ENCODE measurements at places on chromosomes 13 and 19.
A peak's percentile ranks its signal among the peaks of the same experiment; 100 is the strongest.

DNA sequence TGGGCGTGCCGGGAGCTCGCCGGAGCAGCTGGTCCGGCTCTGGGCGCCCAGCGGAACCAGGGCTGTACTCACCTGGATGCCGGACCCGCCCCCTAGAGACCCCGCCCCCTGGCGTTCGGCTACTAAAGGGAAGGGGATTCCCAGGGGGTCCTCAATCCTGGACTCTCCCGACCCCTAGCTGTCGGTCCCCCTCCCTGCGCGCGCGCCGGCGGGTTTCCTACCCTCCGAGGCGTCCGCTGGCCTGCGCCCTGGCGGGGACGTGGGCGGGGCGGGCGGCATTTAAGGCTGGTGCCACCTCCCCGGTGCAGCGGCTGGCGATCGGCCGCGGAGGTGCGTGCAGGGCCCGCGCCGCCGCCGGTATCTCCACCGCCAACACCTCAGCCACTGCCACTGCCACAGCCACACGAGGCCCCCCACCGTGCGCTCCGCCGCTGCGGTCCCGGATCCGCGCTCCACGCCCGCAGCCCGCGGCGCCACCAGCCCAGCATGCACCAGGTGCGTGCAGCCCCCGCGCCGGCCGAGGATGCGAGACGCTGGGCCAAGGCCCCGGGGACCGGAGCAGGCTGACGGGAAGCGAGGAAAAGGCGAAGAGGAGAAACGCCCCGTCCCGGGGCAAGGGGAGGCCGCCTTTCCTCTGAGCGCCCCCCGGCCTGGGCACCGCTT is at the start of gene ATP12A:
TSS of gene ATP12A (plus strand) at position 151 of the 663 bp plus-strand sequence. CDS start at position 487, 336 bp downstream.
- DNase-seq, result peak; percentile 15

DNA sequence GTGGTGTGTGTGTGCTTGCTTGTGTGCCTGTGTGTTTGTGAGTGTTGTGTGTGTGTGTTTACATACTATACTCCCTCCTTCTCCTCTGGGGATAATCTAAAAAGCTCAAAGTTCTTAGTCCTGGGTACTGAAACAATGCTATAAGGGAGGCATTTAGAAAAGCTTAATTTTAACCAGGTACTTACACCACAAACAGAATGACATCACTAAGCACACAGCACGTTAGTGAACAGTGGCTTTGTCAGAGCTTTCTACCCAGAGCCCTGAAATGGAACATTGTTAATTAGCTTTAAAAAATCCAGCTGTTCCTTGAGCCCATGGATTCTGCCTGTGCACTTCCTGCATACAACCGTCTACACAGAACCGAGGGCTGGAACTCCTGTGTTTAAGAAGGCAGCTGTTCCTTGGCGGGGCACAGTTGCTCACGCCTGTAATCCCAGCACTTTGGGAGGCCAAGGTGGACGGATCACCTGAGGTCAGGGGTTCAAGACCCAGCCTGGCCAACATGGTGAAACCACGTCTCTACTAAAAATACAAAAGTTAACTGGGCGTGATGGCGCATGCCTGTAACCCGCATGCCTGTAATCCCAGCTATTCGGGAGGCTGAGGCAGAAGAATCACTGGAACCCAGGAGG is 69.6 kb upstream of the RNF113B start:
- no peak for DNase-seq

- DNase-seq, result no peak
These were observed 294.7 kb downstream of the MYO16 start for GRCh38 chr13:108924134-108924533.

DNA sequence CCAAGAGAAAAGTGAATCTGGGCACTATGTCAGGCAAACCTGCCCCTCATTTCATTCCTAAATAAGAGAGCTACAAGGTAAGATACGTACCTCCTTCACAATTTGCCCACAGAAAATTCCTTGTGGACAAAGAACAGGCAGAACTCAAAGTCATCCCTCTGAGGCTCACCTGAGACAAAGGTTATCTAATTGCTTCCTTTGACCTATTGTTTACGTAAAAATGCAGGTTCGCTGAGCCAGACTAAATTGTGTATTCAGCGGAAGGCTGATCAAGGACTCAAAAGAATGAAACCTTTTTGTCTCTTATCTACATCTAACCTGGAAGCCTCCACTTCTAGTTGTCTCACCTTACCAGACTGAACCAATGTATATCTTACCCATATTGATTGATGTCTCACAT is 213.3 kb downstream of the POSTN start:
- no peak for DNase-seq

GRCh38 chr13:99774644-99775043 is 196.9 kb downstream of the ZIC5 start:
- DNase-seq, result no peak

GRCh38 chr19:46845959-46846459 is 4.6 kb downstream of the AP2S1 start:
- DNase-seq, result no peak

GRCh38 chr19:55609326-55609725 is 3.9 kb downstream of the ZNF865 start:
- DNase-seq, result no peak

GRCh38 chr13:93364166-93364565 is 137.6 kb downstream of the GPC6 start:
- DNase-seq, result no peak

- no peak for DNase-seq
These were observed 51.5 kb downstream of the PCCA start for GRCh38 chr13:100140441-100140840.

DNA sequence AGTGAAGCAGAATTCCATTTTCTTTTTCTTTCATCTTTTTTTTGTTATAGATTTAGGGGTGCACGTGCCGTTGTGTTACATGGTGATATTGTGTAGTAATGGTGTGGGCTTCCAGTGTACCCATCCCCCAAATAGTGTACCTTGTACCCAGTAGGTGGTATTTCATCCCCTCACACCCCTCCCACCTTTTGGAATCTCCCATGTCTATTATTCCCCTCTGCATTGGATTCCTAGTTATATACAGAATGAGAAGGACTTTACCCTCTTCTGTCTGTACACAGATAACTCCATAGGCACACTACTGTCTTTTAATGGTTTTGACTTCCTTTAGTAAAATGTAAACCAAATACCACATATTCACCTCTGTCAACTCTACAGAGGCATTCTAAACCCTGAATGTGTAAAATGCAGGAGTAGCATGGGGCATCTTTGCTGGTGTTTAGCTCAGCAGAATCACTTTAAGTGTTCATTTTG is 28.0 kb downstream of the FRY start:
- no peak for DNase-seq

DNA sequence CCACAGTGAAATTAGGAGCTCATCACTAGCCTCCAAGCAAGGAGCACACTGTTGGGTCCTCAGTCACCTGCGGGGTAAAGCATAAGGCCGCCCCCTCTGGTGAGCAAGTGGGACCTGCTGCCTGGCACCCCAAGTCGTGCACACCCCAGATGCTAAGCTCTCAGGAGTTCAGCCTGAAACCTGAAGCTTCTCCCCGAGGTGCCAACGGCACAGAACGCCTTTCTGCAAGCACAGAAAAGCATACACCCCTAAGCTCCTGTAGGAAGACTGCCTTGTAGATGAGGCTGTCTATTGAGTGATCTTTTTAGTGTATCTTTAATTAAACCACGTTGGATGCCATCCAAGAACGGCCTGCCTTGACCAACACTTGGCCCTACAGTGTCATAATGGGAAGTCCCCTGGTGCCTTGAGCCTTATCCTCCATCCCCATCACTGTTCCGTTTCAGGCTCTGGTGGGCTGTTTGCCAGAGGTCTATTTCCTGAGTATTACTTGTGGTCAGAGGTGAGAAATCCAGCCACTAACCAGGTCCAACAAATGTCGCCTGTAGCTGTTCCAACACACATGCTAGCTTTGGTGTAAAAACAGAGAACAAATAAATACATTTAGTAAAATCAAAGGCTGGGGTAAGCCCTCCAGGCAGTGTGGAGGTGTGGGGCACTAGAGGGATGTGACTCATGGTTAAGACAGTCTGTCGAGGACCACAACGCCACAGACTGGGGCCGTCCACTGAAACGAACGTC is 44.8 kb downstream of the C13orf42 start:
- DNase-seq, result peak; percentile 21

DNA sequence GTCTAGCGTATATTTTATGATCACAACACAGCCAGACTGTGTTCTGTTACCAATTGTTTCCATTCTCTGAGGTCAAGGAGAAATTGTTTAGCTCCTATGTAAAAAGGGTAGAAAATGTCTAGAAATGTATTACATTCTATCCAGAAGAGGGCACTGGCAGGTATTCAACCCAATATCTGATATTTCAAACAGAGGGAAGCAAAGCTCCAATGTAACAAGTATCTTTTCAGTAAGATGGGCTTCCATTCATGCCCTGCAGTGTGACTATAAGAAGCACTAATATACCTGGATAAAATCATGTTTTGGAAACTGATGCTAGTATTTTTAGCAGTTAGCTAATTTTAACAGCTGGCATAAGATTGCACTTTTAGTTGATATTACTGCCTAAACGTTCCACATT is 312.7 kb downstream of the FGF14 start:
- DNase-seq, result no peak

DNA sequence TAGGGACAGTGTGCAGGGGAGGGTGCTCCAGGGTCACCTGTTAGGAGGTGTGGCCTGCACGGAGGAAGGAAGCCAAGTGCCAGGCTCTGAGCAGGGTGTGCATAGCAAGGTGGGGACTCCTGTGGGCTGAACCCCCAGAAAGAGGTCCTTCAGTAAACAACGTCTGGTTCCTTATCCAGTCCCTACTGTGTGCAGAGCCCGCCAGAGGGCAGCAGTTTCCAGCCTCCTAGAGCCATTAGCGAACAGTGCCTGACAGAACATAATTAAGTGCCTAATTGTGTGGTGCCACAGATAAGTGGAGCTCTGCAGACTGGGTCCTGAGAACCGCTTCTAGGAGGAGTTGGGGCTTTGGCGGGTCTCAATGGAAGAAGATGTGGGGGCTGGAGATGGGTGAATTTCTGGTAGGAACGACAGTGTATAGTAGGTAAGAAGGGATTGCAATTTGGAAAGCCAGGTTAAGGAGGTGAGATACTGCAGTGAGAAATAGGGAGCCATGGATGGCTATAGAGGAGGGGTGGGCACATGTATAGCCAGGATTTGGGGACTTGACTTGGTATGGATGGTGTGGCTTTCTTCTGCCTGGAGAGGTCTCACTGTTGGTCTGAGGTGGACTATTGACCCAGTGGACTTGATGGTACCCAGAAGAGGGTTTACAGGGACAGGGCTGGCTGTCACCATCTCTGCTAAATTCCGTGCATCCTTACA is 323.1 kb downstream of the ZNF536 start:
- no peak for DNase-seq

DNA sequence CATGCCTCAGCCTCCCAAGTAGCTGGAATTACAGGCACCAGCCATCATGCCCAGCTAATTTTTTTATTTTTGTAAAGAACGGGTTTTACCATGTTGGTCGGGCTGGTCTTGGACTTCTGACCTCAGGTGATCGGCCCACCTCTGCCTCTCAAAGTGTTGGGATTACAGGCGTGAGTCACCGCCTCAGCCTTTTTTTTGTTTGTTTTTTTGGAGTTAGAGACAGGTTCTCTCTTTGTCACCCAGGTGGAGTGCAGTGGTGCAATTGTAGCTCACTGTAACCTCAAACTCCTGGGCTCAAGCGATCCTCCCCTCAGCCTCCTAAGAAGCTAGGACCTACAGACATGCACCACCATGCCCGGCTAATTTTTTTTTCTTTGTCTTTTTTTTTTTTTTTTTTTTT is 15.6 kb upstream of the NOTCH3 start:
- DNase-seq, result no peak

- DNase-seq, result no peak
These were observed 541.0 kb downstream of the PCDH9 start for GRCh38 chr13:66689037-66689619.

GRCh38 chr19:55452749-55453346 is 8.6 kb downstream of the ISOC2 start:
- peak; percentile 62 for DNase-seq

GRCh38 chr13:40116008-40116407 is 460.5 kb downstream of the COG6 start:
- DNase-seq, result peak; percentile 55

GRCh38 chr19:51196181-51196580 is 28.7 kb upstream of the CD33 start:
- DNase-seq, result no peak

- peak; percentile 60 for DNase-seq
These were observed 47.3 kb upstream of the GPR183 start for GRCh38 chr13:99354371-99354951.

DNA sequence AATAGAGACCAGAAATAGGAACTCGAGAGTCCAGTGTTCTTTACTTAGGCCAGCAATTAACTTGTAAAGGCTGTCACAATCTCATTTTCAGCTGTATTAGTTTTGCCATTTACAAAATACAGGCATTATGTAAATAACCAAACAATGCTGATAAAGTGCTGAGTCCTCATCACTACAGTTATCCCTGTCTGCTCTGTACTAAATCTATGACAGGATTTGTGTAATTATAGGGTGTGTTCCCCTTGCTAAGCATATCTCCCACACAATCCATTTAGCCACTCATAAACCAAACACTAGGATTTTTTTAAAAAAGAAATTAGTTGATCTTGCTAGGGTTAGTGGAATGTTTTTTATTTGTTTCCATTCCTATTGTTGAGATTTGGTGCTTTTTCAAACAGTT is 23.2 kb downstream of the PDX1 start:
- no peak for DNase-seq

GRCh38 chr19:52662631-52663030 is 24.5 kb upstream of the ZNF83 start:
- no peak for DNase-seq

- DNase-seq, result no peak
These were observed 4.6 kb downstream of the TMEM147 start for GRCh38 chr19:35549879-35550523.

DNA sequence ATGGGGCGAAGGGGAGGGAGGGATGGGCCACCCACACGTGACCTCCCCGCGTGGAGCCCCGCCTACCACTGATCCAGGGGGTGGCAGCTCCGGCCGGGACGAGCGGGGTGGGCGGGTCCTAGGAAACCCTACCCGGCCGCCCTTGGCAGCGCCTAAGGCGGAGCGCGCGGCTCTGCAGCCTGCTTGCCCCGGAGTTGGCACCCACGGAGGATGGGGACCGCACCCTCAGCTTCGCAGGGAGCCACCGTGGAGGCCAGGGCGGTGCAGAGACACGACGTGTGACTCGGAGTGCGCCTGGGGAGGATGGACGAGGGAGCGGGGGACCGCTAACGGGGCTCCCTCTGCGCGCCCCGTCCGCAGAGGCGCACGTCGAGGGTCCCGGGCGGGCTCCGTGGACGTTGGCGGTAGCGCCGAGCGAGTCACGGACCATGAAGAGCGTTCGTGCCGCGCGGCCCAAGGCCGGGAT is at the start of gene RGS9BP:
TSS of gene RGS9BP (plus strand) at position 129 of the 466 bp plus-strand sequence. CDS start 416 bp downstream, outside the sequence.
- DNase-seq, result peak; percentile 77

- no peak for DNase-seq
These were observed 238.7 kb downstream of the KCTD12 start for GRCh38 chr13:76647550-76647949.

DNA sequence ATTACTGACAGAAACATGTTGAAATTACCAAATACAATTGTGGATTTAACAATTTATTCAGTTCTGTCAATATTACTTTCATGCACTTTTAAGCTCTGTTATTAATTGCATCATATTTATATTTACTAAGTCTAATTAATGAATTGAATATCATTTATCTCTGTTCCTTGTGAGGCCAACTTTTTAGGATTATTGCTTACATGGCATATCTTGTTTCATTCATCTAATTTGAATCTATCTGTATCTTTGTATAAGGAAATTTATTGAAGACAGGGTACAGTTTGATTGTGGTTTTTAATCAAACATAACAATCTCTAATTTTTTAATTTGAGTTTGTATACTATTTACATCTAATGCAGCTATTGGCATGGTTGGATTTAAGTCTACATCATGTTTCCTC is 249.9 kb upstream of the GPC6 start:
- no peak for DNase-seq

Measured in CD4-positive, alpha-beta T cell treated with Interleukin-4 for 1 hour (primary cell).